ENCODE measurements at places on chromosomes 16 and 17.

GRCh38 chr16:20814784-20815183, 8.5 kb downstream of the REXO5 start:
- no peak for DNase-seq

GRCh38 chr17:45146890-45147580, 1.2 kb upstream of the HEXIM1 start:
- DNase-seq, result no peak

DNA sequence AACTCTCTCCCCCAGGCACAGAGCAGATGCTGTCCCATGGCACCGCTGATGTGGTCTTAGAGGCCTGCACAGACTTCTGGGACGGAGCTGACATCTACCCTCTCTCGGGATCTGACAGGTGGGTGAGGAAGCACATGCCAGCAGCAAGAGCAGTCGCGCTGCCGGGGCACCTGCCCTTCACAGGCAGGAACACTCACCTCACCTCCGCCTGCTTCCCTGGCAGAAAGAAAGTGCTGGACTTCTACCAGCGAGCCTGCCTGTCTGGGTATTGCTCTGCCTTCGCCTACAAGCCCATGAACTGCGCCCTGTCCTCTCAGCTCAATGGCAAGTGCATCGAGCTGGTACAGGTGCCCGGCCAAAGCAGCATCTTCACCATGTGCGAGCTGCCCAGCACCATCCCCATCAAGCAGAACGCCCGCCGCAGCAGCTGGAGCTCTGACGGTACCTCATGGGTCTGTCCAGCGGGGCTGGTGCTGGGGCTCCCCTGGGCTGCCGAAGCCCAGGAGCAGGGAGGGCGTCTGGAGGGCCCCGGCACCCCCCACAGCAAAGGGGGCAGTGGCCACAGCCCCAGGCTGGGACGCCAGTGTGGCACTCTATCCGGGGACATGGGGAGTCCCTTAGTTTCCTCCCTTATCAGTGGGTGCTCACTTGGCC, 21.7 kb downstream of the CASKIN2 start:
- DNase-seq, result no peak

DNA sequence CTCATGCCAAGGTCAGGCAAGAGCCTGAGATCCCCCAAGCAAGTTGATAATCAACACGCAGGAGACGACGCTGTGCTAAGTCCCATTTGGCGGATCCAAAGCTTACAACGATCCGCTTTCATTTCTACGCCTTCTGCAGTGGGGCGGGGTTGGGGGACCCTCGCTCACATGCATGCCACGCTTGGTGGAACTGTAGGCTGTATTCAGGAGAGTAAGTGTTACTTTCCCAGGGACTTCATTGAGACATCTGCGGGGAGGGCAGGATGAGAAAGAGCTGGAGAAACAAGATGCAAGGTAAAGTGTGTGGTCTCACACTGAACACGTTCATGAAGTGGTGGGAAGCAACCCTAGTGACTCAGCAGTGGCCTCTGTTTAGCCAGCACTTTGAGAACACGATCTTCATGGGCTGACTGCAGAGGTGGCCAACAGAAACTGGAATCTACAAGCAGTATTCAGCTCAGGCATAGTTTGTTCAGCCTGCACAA, 100.5 kb downstream of the XYLT1 start:
- no peak for DNase-seq

DNA sequence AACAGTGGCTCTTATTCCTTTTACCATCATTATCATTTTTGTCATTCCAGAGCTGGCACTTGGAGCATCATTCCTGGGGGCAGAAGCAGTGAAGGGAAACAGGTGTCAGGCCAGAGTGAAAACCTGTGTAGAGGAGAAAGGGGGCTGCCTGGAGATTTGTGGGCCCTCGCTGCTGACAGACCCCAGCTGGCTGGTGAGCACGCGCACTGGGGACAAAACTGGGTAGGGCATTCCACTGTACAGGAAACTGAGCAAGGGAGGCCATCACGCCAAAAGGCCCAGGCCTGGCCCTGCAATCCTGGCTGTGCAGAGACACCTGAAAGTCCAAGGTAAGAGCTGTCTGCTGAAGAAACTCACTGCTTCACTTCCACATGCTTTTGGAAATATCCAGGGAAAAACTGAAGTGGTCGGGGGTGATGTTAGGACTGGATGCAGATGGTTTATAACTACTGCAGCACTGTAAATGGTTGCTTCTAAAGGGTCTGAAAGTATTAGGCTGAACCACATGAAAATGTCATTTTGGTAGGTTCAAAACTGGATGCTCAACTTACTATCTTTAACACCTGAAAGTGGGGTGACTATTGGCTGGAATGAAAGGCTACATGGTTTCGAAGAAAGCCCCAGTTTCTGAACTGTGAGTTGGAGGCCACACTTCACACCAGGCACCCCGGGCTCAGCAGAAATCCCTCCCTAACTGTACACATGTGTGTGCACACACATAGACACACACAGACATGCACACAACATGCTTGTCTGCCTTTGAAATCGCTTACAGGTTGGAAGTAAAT, 225.0 kb downstream of the C16orf78 start:
- no peak for DNase-seq

GRCh38 chr17:373613-374230, 21.1 kb upstream of the RPH3AL start:
- no peak for DNase-seq

- no peak for DNase-seq
Observed at GRCh38 chr17:40809721-40810421, 10.1 kb upstream of the KRT28 start.

DNA sequence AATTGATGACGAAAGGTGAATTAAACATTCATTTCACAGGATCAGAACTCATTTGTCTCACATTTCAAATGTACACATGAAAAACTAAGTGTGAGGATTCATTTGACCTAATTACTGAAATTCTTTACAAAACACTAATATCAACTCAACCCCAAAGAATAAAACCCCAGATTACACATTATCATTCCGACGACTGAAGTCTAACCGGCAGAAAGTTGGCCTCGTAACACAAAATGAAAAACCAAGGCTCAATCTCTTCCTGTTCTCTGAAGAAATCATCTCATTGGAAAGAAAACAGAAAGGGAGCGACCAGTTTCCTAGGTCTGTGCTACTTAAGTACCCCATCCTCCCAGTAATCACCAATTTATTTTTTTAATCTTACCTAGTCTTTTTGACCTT, 1.8 kb downstream of the JPT1 start:
- no peak for DNase-seq

GRCh38 chr17:13129356-13129755, 111.5 kb upstream of the ELAC2 start:
- DNase-seq, result no peak

GRCh38 chr17:43402078-43402477, 3.3 kb downstream of the ARL4D start:
- no peak for DNase-seq

GRCh38 chr17:30388321-30389179, 9.8 kb downstream of the CPD start:
- no peak for DNase-seq

DNA sequence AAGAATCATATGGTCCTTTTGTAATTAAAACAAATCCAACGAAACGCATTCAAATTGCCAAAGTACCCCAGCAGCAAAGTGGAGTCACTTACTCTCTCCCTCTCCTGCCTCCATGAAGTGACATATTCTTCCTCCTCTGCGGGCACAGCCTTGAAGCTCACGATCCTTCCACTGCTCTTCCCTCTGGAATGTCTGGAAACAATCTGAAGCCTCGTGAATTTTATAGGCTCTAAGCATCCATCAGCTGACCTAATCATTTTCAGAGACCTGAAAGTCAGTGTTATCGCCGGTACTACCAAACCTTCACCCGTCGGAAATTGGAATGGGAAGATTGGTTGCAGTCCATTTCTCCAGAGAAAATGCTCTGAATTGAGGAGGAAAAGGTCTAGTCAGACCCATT, 134.5 kb upstream of the FOXF1 start:
- no peak for DNase-seq

- peak; percentile 34 for DNase-seq
Observed at GRCh38 chr16:9092282-9092977, 986 bp downstream of the HAPSTR1 start.

DNA sequence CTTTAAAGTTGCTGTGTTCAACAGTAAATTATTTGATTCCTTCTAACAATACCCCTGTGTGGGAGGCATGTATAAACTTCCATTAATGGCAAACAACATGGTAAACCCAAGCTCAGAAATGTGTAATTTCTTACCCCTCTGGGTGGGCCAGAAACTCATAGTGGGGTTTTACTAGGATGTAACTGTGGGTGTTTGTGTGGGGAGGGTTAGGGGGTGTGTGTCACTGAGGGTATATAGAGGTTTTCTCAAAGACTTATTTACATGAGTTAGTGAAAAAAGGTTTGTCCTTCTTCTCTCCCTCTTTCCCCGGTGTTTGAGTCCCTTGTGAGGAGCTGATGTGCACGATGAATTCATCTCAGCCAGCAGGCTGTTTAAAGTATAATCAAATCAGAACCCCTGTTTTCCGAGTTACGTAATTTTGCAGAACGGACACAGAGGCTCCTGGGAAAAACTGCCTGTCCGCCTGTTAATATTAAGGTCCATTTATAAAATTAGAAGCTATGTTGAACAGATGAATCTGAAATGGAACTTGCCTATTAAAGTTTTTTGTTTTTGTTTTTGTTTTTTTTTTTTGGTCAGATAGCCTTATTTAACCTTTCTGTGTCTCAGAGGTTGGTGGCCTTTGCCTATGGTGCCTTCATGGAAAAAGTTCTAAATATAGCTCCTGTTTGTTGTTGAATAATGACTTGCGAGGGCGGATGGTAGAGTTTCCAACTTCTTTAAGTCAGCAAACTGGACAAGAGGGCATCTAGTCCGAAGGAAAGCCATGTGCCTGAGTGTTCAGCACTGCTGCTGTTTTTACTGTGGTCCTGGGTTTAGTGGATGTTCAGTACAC, 73.3 kb downstream of the MSI2 start:
- no peak for DNase-seq

DNA sequence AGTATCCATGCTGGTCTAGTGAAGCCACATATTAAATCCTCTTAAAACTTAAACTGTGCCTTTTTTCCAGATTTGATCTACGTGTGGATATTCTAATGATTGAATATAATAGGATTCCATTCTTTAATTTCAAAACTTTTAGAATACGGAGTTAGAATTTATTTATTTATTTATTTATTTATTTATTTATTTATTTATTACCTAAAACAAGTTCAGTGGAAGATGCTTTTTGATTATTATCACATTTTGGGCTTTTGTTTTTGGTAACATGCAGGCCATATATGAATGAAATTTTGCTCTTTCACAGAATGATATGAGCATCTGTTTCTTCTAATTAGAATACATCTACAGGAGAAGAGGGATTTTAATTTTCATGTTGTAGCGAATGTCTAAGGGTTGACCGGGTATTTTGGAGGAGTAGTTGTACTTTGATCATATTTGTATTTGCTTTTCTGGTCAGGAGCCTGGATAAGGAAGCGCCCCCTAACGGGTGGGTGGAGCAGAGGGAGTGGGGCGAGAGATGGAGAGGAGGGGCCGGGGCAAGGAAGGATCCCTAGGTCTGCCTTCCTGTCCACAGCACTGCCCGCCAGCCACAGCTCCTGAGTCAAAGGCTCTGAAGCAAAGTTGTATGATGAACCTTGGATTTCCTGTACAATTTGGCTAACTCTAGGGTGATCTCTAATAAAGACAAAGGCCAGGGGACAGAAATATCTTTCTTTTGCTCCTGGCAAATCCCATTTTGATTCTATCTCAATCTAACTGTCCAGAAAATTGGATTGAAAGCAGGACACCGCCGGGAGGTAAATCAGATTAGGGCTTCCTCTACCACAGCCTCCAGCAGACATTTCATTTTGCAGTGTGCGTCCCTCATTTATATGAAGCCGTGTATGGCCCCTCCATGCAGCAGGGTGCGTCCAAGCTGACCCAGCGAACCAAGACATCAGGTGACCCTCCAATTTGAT, 149.1 kb downstream of the PRKCA start:
- no peak for DNase-seq

- DNase-seq, result no peak
Observed at GRCh38 chr16:81179219-81179618, 59.3 kb upstream of the BCO1 start.

- DNase-seq, result no peak
Observed at GRCh38 chr16:54503011-54503855, 216.6 kb upstream of the IRX3 start.

DNA sequence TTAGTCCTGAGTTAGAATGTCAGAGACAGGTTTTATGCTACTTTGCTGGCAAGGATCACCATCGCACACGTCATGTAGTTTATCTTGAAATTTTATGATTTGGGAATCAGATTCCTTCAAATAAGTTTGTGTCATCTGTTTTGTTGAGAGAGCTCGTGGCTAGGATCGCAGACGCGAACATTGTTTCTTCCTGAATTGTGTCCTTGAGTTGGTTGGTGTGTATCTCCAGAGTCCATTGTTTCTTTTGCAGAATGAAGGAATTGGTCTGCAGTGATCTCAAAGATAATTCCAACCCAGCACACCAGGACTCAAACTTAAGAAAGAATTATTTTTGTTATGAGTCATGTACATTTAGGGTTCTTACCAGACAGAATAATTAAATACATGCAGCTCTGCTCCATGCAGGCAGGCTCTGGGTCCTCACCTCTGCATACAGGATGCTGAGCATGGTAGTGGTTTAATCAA, 51.6 kb downstream of the PRKCA start:
- DNase-seq, result no peak

GRCh38 chr17:4247971-4248388, 15.8 kb downstream of the ANKFY1 start:
- no peak for DNase-seq

GRCh38 chr16:84585886-84586285, 32.0 kb downstream of the COTL1 start:
- DNase-seq, result no peak

GRCh38 chr17:69478916-69479315, 64.4 kb downstream of the MAP2K6 start:
- no peak for DNase-seq

- no peak for DNase-seq
Observed at GRCh38 chr17:38616361-38616760, 10.6 kb upstream of the SRCIN1 start.

GRCh38 chr16:14353340-14353739, 276.7 kb downstream of the PARN start:
- no peak for DNase-seq

DNA sequence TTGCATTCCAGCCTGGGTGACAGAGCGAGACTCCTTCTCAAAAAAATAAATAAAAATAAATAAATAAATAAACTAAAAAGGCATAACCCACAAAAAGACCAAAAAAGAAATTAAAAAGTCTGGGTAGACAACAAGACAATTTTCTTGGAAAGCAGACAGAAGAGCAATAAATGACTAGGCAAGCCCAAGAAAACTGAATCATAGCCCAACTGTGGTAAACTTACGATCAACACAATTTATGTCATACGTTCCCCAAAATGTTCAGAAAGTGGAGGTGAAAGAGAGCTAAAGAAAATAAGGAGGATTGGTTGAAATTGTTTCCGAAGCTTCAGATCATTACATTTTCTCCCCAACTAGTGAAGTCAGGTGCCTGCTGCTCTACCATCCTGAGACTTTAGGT, 31.3 kb upstream of the C17orf78 start:
- DNase-seq, result no peak

- DNase-seq, result peak; percentile 60
Observed at GRCh38 chr17:82205720-82206508, 6.7 kb downstream of the CCDC57 start.

All from progenitor cell of endocrine pancreas (in vitro differentiated cells).